Neural crest cell (in vitro differentiated cells): ENCODE measurements at places on chromosomes 4 and X. TPM values are rescaled to one million over a fixed set of nuclear protein-coding genes. Genes with fewer than 3 reads are reported as not detected.
A peak's percentile ranks its signal among the peaks of the same experiment; 100 is the strongest.

GRCh38 chr4:132386130-132386529, 763.0 kb upstream of the PCDH10 start:
- peaks cover 10% of the 10 kb centered on the region for H3K4me1 ChIP-seq
- no peak overlapping the region for H3K4me3 ChIP-seq
- DNase-seq, result no peak
- no peaks in the 10 kb centered on the region for H3K27me3 ChIP-seq
- no peak overlapping the region for H3K27ac ChIP-seq
- no peaks in the 10 kb centered on the region for H3K36me3 ChIP-seq

DNA sequence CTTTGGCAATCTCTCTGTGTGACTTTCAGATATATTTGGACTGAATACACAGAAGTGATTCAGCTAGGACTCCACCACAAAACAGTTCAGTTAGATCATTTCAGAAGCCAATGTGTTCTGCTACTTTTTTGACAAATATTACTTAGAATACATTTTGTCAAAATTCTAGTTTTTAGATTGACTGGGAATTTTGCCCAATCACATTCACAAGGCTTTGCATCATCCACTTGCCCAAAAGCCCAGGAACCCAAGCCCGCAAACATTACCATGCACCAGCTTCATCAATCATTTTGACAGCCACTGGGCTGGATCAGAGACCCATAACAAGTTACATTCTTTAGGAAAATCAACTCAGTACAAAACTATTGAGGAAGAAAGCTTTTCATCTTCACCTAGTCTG, 256.6 kb upstream of the NDST3 start:
- H3K4me3 ChIP-seq, result no peak overlapping the region
- no peak overlapping the region for H3K27ac ChIP-seq
- peaks cover 22% of the 10 kb centered on the region for H3K4me1 ChIP-seq
- no peaks in the 10 kb centered on the region for H3K27me3 ChIP-seq
- peaks cover 5% of the 10 kb centered on the region for H3K36me3 ChIP-seq
- no peak for DNase-seq

GRCh38 chr4:110306303-110306702, 107.9 kb upstream of the ELOVL6 start:
- no peaks in the 10 kb centered on the region for H3K4me1 ChIP-seq
- no peak for DNase-seq
- H3K4me3 ChIP-seq, result no peak overlapping the region
- no peak overlapping the region for H3K27ac ChIP-seq
- no peaks in the 10 kb centered on the region for H3K36me3 ChIP-seq

DNA sequence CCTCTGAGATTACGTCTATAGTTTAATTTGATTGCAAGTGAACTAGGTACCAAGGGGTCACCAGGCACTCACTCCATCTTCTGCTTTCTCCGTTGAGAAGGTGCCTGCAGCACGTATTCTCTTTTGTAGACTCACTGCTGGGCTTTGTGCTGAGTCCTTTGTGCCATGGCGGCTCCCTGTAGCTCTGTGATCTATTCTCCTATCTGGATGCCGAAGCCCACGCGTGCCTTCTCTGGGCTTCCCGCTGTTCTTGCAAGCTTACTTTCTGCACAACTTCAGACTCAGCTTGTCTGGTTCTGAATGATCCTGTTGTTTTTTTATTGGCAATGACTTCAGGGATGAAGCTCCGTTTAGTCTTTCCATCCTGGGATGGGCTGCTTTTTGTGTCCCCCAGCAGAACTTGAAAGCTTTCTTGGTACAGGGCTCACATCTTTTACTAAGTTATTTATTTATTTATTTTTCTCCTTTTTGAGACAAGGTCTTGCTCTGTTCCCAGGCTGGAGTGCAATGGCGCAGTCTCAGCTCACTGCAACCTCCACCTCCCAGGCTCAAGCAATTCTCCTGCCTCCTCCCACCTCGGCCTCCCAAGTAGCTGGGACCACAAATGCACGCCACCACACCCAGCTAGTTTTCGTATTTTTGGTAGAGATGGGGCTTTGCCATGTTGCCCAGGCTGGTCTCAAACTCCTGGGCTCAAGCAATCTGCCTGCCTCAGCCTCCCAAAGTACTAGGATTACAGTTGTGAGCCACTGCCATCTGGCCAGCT, 100.9 kb upstream of the NKX1-1 start:
- H3K4me3 ChIP-seq, result no peak overlapping the region
- no peak overlapping the region for H3K27ac ChIP-seq
- peaks cover 5% of the 10 kb centered on the region for H3K4me1 ChIP-seq
- peaks cover 32% of the 10 kb centered on the region for H3K27me3 ChIP-seq
- H3K36me3 ChIP-seq, result no peaks in the 10 kb centered on the region
- no peak for DNase-seq

Gene VCX3B
- total RNA-seq, result not detected in 2 replicates

DNA sequence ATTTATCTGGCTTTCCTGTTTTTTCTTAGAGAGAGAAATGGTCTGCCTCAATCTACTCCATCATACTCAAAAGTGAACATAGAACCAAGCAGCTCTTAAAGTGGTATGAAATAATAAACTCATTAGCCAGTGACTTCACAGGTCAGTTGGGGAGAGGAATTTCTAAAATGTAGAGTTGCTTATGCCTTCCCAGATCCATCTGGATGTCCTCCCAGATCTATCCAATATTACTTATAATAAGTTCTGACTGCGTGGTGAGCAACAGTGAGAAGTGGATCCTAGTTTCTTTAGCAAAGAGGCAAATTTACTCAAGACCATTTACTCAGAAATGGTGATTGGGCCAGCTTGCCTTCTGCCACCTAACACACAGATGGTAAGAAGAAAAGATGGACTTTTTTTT, 748.0 kb downstream of the PCDH18 start:
- H3K27ac ChIP-seq, result no peak overlapping the region
- DNase-seq, result no peak
- no peaks in the 10 kb centered on the region for H3K36me3 ChIP-seq
- H3K4me1 ChIP-seq, result no peaks in the 10 kb centered on the region
- no peaks in the 10 kb centered on the region for H3K27me3 ChIP-seq

Gene DGAT2L6
- total RNA-seq, result not detected in 2 replicates

- no peaks in the 10 kb centered on the region for H3K27me3 ChIP-seq
- peaks cover 29% of the 10 kb centered on the region for H3K4me1 ChIP-seq
- H3K4me3 ChIP-seq, result peak overlapping the region; percentile 47
- peaks cover 9% of the 10 kb centered on the region for H3K36me3 ChIP-seq
- DNase-seq, result no peak
- H3K27ac ChIP-seq, result no peak overlapping the region
These were observed 2.2 kb upstream of the PCDH18 start for GRCh38 chr4:137534516-137534915.

DNA sequence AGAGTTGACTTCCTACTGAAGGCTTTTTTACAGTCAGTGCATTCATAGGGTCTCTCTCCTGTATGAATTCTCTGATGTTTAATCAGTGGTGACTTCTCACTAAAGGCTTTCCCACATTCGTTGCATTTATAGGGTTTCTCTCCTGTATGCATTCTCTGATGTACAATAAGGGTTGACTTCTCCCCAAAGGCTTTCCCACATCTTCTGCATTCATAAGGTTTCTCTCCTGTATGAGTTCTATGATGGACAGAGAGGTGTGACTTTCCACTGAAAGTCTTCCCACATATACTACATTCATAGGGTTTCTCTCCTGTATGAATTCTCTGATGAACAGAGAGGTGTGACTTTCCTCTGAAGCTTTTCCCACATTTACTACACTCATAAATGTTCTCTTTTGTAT, 45.2 kb downstream of the ZNF674 start:
- no peak for DNase-seq
- no peak overlapping the region for H3K4me3 ChIP-seq
- no peaks in the 10 kb centered on the region for H3K4me1 ChIP-seq
- H3K36me3 ChIP-seq, result peaks cover 69% of the 10 kb centered on the region

Gene MAGEC2
- total RNA-seq, result not detected in 2 replicates

DNA sequence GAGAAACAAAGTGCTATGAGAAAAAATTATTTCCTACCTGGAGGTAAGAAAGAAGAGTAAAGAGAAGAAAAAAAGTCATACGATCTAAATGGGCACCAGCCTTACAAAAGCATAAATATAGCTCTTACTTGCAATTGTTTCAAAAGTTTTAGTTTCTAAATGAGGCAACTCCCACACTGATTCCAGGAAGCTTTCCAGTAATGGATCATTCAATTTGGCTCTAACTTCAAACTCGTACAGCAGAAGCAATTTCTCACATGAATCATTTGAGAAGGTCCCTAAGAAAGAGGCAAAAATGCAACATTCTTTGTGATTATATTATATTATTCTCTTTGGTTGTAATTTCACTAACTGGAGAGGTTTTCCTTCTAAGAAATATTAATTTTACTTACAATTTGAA, 109.9 kb downstream of the DLG3 start:
- no peak overlapping the region for H3K4me3 ChIP-seq
- H3K36me3 ChIP-seq, result no peaks in the 10 kb centered on the region
- H3K27me3 ChIP-seq, result no peaks in the 10 kb centered on the region
- H3K27ac ChIP-seq, result no peak overlapping the region

- no peak for DNase-seq
- no peak overlapping the region for H3K4me3 ChIP-seq
These were observed 43.1 kb upstream of the FAM9C start for GRCh38 chrX:13087322-13088155.

GRCh38 chr4:101345271-101345595, 2.1 kb downstream of the PPP3CA start:
- no peak overlapping the region for H3K27ac ChIP-seq
- H3K36me3 ChIP-seq, result no peaks in the 10 kb centered on the region
- peaks cover 21% of the 10 kb centered on the region for H3K27me3 ChIP-seq
- DNase-seq, result no peak

- peak overlapping the region; percentile 98 for H3K27ac ChIP-seq
- no peaks in the 10 kb centered on the region for H3K27me3 ChIP-seq
- peaks cover 2% of the 10 kb centered on the region for H3K36me3 ChIP-seq
These were observed 811 bp downstream of the TMEM187 start for GRCh38 chrX:153973127-153974002.

GRCh38 chrX:50865311-50865710, 45.2 kb upstream of the BMP15 start:
- H3K4me3 ChIP-seq, result no peak overlapping the region
- no peaks in the 10 kb centered on the region for H3K36me3 ChIP-seq

- no peak overlapping the region for H3K4me3 ChIP-seq
- peaks cover 4% of the 10 kb centered on the region for H3K27me3 ChIP-seq
- DNase-seq, result no peak
- no peaks in the 10 kb centered on the region for H3K36me3 ChIP-seq
These were observed 52.3 kb upstream of the LSM6 start for GRCh38 chr4:146123231-146123630.

DNA sequence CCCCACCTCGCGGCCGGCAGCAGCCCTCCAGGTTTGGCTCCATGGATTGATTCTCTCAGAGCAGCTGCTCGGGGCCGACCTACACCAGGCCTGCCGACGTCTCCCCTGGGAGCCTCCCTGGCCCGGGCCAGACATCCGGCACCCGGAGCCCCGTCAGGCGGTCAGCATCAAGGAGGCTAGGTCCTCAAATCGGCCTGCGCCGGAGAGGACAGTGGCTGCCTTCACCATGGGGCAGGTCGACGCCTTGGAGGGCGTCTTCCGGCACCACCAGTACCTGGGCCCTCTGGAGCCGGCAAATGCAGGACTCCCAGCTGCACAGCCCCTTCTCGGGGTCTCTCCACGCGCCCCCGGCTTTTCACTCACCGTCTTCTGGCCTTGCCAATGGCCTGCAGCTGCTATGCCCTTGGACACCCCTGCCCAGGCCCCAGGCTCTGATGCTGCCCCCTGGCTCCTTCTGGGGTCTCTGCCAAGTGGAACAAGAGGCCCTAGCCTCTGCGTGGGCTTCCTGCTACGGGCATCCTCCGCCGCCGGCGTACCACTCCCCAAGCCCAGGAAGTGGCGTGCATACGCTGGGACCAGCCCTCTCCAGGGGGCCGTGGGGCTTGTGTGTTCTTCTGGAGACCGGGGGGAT, 341.8 kb downstream of the MAGEB5 start:
- DNase-seq, result no peak
- H3K4me3 ChIP-seq, result no peak overlapping the region
- no peaks in the 10 kb centered on the region for H3K36me3 ChIP-seq
- H3K27ac ChIP-seq, result no peak overlapping the region

- DNase-seq, result peak; percentile 55
- no peaks in the 10 kb centered on the region for H3K27me3 ChIP-seq
- H3K4me3 ChIP-seq, result peak overlapping the region; percentile 93
- peaks cover 40% of the 10 kb centered on the region for H3K4me1 ChIP-seq
These were observed 989 bp downstream of the N4BP2 start for GRCh38 chr4:40057586-40058091.

Gene ZDHHC15
- 3.0 and 3.7 TPM in 2 replicates for total RNA-seq

- no peaks in the 10 kb centered on the region for H3K4me1 ChIP-seq
- DNase-seq, result no peak
- H3K36me3 ChIP-seq, result peaks cover 16% of the 10 kb centered on the region
- no peak overlapping the region for H3K4me3 ChIP-seq
- H3K27ac ChIP-seq, result no peak overlapping the region
- no peaks in the 10 kb centered on the region for H3K27me3 ChIP-seq
These were observed 178.4 kb downstream of the TECRL start for GRCh38 chr4:64230709-64231310.

Gene XAGE2
- not detected in 2 replicates for total RNA-seq

- H3K27me3 ChIP-seq, result no peaks in the 10 kb centered on the region
- H3K27ac ChIP-seq, result no peak overlapping the region
- H3K4me1 ChIP-seq, result peaks cover 7% of the 10 kb centered on the region
- no peaks in the 10 kb centered on the region for H3K36me3 ChIP-seq
- H3K4me3 ChIP-seq, result no peak overlapping the region
- peak; percentile 39 for DNase-seq
These were observed 290.7 kb upstream of the FAM241A start for GRCh38 chr4:111854494-111855087.

GRCh38 chr4:72444092-72444491, 124.9 kb downstream of the ADAMTS3 start:
- no peaks in the 10 kb centered on the region for H3K4me1 ChIP-seq
- DNase-seq, result no peak
- no peaks in the 10 kb centered on the region for H3K36me3 ChIP-seq
- H3K27me3 ChIP-seq, result no peaks in the 10 kb centered on the region
- no peak overlapping the region for H3K27ac ChIP-seq

- peaks cover 3% of the 10 kb centered on the region for H3K36me3 ChIP-seq
- no peak overlapping the region for H3K4me3 ChIP-seq
- DNase-seq, result no peak
- H3K27me3 ChIP-seq, result no peaks in the 10 kb centered on the region
- H3K4me1 ChIP-seq, result peaks cover 50% of the 10 kb centered on the region
These were observed 95.8 kb downstream of the MGST2 start for GRCh38 chr4:139761461-139761860.

DNA sequence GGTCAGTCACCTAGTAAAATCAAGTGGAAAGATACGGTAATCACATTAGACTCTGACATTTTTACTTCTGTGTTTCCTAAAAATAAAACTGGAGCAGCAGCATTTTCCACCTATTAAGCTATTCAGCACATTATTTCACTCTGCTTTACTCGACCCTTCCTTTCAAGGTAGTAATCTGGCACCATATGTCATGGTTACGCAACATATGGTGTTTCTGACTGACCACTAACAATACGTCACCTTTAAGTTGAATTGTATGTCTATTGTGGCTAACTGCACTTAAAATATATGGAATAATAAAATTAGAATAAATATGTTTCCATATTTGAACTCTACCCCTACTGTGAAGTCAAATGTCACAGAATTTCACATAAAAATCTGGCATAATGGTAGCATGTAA, 168.8 kb downstream of the CDS1 start:
- H3K4me1 ChIP-seq, result no peaks in the 10 kb centered on the region
- peaks cover 7% of the 10 kb centered on the region for H3K36me3 ChIP-seq
- no peaks in the 10 kb centered on the region for H3K27me3 ChIP-seq
- no peak overlapping the region for H3K4me3 ChIP-seq

Gene ARAF
- total RNA-seq, result 55.7 and 56.3 TPM in 2 replicates
